AML-193 (cell line): ENCODE measurements at places on chromosomes 16 and 17.

DNA sequence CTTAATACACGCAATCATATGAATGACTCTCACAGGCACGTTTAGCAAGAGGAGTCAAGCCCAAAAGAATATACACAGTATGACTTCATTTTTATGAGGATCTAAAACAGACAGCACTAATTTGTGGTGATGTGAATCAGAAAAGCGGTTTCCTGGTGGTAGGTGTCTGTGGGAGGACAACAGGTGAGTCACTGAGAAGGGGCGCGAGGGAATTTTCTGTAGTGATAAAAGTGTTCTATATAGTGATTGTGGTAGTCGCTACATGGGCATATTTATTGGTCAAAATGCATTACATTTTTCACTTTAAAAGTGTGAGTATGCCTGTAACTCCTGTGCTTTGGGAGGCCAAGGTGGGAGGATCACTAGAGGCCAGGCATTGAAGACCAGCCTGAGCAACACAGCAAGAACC is 7.6 kb upstream of the TNRC6A start:
- DNase-seq = no peak

DNA sequence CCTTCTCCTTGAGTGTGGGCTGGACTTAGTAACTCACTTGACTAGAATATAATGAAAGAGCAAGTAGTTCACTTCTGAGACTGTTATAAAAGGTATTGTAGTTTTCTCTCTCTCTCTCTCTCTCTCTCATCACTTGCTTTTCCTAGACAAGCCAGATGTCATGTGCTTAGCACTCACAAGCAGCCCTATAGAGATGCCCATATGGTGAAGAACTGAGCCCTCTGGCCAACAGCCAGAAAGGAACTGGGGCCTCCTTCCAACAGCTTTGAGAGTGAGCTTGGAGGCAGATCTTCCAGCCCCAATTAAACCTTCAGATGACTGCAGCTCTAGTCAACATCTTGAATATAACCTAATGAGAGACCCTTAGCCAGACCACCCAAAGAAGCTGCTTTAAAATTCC is 440.5 kb downstream of the GRIN2A start:
- no peak for DNase-seq

DNA sequence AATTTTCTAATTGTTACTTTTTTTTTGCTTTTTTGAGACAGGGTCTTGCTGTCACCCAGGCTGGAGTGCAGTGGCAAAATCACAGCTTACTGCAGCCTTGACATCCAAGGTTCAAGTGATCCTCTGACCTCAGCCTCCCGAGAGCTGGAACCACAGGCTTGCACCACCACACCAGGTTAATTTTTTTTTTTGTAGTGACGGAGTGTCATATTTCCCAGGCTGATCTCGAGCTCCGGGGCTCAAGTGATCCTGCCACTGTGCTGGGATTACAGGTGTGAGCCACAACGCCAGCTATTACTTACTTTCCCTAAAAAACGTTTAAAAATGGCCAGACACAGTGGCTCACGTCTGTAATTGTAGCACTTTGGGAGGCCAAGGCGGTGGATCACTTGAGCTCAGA is 6.6 kb downstream of the NPLOC4 start:
- DNase-seq = no peak

GRCh38 chr17:81097943-81098308 is 63.0 kb downstream of the BAIAP2 start:
- no peak for DNase-seq

DNA sequence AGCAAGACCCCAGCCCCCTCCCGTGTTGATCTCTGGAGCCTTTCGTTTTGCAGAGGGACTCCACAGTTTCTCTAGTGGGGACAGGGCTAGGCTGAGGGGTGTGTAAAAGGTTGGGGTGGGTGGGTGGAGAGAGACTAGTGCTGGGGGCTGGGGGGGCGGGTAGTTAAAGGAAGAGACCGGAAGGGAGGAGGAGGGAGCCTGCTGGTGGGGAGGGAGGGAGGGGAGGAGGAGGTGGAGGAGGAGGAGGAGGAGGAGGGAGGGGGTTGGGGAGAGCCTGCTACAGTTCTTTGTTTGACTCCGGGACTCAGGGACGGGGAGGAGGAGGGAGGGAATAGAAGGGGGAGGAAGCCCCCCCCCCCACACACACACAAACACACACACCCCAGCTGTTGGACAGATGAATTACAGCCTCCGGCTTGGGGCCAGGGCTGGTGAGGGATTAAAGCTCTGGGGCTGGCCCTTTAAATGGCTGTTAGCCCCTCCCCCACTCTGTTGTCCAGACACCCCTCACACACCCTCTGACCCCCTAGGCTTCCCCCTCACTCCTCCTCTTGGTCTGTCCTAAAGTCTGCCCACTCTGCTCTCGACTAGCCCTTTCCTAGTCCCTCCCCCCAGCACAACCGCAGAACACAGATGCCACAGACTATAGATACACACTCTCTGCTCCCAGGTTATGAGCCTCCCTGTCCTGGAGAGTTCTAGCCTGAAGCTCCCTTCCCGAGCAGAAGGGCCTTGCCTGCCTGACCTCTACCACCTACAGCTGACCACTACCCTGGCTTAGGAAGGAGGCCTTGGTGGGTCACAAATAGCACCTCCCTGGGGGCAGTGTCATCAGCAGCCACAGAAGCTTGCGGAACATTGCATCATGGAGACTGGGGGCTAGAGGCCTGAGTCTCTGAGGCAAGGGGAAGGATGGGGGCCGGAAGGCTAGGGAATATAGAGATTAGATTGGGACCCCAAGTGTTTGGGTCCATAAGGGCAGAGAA is 4.4 kb downstream of the KDM6B start:
- peak; percentile 50 for DNase-seq

DNA sequence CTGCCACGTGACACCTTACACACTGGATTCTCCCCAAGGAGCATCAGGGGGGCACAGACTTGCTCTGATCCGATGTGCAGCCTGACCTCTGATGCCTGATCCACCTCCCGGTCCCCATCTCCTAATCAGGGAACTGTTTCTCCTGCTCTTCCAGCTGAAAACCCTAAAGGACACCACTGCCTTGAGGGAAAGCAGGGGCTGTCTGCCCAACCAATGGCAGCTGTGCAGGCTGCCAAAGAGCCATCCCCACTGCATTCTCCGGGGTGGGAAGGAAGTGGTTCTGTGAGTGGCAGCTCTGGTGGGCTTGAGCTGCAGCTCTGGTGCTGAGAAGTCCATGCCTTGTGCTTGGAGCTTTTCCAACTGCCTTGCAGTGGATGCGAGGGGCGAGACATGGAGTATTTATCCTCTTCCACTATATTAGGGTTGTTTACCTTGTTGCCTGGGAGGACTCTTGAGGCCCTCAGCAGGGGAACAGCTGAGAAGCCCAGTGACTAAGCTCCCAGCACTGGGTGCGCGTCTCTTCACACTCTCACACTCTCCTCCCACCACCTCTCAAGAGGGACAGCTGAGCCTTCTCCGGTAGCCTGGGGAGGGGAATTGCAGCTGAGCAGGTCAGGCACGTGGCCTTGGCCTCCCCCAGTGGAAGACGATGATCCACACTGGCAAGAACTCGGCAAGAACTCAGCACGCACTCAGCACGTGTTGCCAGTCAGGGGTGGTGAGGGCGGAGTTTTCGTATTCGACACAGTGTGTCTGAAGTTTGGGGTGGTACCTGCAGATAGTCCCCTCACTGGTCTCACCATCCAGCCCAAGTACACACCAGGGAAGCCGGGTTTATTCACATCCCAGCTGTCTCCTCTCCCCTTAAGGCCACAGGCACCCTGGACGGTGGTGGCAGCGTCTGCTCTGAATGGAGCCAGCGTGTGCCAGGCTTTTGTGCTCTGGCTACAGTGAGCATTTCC is 21.1 kb upstream of the SPATA32 start:
- DNase-seq = no peak

GRCh38 chr16:2482249-2482648 is 7.3 kb downstream of the TBC1D24 start:
- DNase-seq = no peak

DNA sequence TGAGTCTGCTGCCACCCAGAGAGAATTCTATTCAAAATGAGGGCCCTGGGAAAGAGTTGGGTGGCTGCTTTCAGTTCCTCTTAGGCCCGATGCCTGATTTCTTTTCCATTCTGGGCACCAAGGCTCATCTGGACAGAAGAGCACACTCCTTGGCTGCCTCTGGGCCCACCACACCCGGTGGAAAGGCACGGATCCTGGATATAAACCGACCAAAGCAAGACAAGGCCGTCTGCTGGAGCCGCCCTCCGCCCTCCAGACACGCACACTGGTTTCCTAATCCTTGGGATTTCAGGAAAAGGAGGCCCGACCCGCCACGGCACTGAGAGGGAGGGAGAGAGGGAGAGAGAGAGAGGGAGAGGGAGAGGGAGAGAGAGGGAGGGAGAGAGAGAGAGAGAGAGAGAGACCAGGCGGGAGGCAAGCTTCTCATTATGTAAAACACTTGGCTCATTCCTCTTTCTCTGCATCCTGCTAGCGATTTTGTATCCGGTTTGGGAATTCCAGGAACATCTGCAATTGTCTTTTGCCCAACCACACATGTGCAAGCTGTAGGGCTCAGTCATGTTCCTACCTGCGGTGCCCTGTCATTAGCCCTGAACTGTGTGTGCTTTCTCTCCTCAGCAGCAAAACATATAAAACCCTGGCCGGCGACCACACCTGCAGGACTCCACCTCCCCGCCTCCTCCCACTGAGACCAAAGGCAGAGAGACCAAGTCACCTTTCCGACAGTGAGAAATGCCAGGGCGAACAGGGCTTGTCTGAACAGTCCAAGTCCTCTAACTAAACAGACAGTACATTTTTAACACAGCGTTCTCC is 347.2 kb downstream of the SOX9 start:
- no peak for DNase-seq

- peak; percentile 77 for DNase-seq
Measured at GRCh38 chr17:32341141-32341856, 674 bp downstream of the C17orf75 start.
